T-helper 17 cell (primary cell): ENCODE measurements at places on chromosomes 13 and 19. TPM values are rescaled to one million over a fixed set of nuclear protein-coding genes. Genes with fewer than 3 reads are reported as not detected.

Gene PALM
- not detected for total RNA-seq

Gene SLITRK1
- not detected for total RNA-seq

Gene DAND5
- not detected for total RNA-seq

Gene GPC6
- total RNA-seq, result not detected

Gene LNX2
- 6.9 TPM for total RNA-seq

GRCh38 chr19:43664018-43664417, 6.0 kb downstream of the PLAUR start:
- peak; percentile 36 for DNase-seq

GRCh38 chr13:78611040-78611439, 7.7 kb upstream of the POU4F1 start:
- DNase-seq, result no peak

DNA sequence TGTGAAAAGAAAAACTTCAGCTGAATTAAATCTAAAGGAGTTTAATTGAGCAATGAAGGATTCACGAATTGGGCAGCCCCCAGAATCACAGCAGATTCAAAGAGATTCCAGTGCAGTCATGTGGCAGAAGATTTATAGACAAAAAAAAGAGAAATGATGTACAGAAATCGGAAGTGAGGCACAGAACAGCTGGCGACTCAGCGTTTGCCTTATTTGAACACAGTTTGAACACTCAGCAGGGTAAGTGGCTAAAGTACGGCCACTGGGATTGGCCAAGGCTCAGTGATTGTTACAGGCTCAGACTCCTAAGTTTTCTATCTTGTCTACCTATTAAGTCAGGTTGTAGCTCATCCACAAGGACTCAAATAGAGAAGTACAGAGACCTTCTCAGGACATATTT, 11.6 kb upstream of the CFAP97D2 start:
- DNase-seq, result no peak

GRCh38 chr19:49691243-49692146, 579 bp downstream of the CPT1C start:
- no peak for DNase-seq

GRCh38 chr13:34467450-34468083, 474.5 kb upstream of the NBEA start:
- DNase-seq, result no peak

GRCh38 chr19:3045885-3046697, 16.2 kb downstream of the TLE5 start:
- DNase-seq, result no peak

DNA sequence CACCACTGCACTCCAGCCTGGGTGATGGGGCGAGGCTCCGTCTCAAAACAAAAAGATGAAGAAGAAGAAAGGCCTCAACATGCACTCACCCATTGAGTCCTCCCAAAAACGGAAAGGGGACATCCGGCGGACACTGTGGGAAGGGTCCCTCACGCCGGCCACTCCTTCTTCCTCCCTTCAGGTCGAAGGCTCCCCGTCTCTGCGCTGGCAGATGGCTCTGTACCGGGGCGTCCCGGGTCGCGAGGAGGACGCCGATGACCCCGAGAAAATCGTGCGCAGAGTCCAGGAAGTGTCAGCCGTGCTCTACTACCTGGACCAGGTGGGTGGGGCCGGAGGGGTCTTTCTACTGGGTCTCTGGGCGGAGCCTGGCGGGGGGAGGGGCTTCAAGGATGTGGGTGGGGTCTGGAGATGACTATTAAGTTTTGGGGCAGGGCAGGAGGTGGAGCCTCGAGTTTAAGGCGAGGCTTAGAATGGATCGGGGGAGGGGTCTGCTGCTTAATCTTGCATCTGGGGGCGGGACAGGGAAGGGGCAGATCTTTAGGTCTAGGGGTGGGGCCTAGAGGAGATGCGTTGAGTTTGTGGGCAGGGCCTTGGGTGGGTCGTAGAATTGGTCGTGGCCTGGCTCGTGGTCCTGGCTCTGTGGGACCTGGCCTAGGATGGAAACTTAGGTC, 90.2 kb downstream of the MAP4K1 start:
- DNase-seq, result no peak
